ENCODE measurements at places on chromosomes 1 and 21.

GRCh38 chr1:14238472-14239307 is 359.8 kb upstream of the KAZN start:
- no peak for DNase-seq

GRCh38 chr1:227540170-227541098 is 22.9 kb upstream of the ZNF678 start:
- no peak for DNase-seq

DNA sequence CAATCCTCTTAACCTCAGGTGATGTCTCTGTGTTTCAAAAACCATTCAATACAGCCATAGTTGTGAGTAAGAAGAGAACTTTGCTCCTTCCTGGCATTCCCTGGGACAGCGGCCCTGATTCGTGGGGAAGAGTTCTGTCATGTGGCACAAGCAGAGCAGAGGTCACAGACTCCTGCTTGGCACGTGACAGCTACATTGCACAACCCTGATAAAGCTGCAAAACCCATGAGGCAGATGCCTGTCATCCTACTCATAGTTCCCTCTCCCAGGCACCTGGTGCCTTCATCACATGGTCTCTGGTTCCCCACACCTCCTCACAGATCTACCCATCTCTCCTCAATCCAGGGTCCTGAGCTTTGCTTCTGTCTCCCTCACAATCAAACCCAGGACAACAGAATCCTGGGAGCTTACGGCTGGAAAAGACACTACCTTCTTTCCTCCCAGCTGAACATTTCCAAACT is 70.8 kb downstream of the PLPP3 start:
- no peak for DNase-seq

GRCh38 chr21:33917421-33917820 is 1.8 kb upstream of the ATP5PO start:
- DNase-seq = no peak

- DNase-seq = no peak
These were observed 867.4 kb downstream of the KCNT2 start for GRCh38 chr1:195740862-195741261.

DNA sequence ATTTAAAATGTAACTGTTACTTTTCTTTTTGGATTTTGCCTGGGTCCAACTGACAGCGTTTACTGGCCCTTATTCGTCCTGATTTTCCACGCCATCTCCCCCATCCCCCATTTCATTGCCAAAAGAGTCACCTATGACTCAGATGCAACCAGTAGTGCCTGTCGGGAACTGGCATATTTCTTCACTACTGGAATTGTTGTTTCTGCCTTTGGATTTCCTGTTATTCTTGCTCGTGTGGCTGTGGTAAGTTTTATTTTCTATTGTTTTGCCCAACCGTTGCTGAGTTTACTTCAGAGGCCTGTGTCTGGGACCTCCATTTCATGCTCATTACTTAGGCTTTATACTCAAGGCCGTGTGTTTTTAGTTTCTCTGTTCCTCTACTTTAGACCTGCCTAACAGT is 9.3 kb downstream of the LEPR start:
- no peak for DNase-seq

- no peak for DNase-seq
These were observed 5.6 kb downstream of the PRELP start for GRCh38 chr1:203481196-203481595.

GRCh38 chr1:35605867-35606182 is 32.7 kb downstream of the TFAP2E start:
- DNase-seq = no peak

DNA sequence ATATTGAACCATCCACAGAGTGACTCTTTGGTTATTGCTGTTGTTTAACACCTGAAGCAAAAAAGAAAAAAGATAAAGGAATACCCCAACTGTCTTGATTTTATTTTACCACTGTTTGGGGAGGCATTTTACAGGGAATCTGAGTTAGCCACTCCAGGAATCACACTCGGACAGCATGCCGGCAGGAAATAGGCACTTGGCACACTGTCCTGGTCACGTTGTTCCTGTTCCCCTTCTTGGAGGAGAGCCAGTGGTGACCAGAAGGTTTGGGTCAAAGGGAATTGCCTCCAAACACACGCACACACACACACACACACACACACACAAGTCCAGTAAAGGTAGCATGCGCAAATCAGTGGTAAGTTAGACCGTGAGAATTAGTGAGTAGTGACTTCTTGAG is 13.8 kb downstream of the RGS4 start:
- no peak for DNase-seq

GRCh38 chr1:234918181-234918841 is 210.3 kb downstream of the TOMM20 start:
- no peak for DNase-seq

GRCh38 chr21:16519036-16519435 is 789.3 kb downstream of the USP25 start:
- DNase-seq = no peak

GRCh38 chr1:43367026-43367903 is 546 bp downstream of the ELOVL1 start:
- DNase-seq = no peak

DNA sequence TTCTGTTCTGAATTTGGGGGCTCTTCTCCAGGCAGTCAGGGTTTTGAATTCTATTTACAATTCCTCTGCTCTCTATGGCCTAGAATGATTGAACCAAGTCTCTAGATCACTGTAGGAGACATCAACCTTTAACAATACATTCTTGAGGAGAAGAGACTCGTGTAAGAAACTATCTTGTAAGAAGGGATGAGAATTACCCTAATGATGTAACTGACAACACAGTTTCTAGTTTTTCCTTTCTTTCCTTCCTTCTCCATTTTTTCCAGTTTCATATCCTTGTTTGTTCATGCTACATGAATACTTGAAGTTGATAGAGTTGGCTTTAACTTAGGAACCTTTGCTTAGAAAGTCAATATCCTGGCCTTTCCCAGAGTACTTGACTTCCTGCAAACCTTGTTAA is 1.3 kb upstream of the ATP1A1 start:
- no peak for DNase-seq

DNA sequence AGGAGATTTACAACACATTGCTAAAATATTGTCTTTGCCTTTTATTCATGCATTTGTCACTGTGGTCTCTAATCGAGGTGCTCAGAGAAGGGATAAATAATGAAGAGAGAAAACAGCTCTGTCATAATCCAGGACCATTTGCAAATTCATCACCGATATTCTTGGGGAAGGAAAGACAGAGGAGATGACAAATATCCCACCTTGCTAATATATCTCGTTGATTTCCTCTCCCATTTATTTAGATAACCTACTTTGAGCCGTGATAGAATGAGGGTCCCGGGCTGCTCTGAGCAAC is 86.9 kb downstream of the PRDM16 start:
- DNase-seq = no peak

All from NCI-H187 treated with DMSO at 0.1 percent for 48 hours (cell line).